Activated naive CD4-positive, alpha-beta T cell treated with anti-CD3 and anti-CD28 coated beads for 36 hours (primary cell): ENCODE measurements at places on chromosomes 13 and 19. TPM values are rescaled to one million over a fixed set of nuclear protein-coding genes. Genes with fewer than 3 reads are reported as not detected.
A peak's percentile ranks its signal among the peaks of the same experiment; 100 is the strongest.

DNA sequence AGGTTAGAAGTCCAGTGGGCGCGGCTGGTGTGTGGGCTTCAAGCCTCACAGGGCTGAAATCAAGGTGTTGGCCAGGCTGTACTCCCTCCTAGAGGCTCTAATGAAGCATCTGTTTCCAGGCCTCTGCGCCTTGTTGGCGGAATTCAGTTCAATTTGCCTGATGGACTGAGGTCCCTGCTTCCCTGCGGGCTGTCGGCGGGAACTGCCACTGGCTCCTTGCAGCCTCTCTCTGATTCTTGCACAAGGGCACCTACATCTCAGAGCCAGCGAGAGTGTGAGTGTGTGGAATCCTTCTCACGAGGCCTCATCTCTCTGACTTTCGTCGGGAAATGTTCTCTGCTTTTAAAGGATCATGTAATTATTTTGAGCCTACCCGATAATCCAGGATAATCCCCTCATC, 128.6 kb downstream of the DLEU7 start:
- DNase-seq: no peak
- no peaks in the 10 kb centered on the region for H3K36me3 ChIP-seq
- peaks cover 12% of the 10 kb centered on the region for H3K4me1 ChIP-seq
- H3K27ac ChIP-seq: no peak overlapping the region
- no peak overlapping the region for H3K4me3 ChIP-seq

Gene ASF1B
- 54.7 TPM for total RNA-seq

DNA sequence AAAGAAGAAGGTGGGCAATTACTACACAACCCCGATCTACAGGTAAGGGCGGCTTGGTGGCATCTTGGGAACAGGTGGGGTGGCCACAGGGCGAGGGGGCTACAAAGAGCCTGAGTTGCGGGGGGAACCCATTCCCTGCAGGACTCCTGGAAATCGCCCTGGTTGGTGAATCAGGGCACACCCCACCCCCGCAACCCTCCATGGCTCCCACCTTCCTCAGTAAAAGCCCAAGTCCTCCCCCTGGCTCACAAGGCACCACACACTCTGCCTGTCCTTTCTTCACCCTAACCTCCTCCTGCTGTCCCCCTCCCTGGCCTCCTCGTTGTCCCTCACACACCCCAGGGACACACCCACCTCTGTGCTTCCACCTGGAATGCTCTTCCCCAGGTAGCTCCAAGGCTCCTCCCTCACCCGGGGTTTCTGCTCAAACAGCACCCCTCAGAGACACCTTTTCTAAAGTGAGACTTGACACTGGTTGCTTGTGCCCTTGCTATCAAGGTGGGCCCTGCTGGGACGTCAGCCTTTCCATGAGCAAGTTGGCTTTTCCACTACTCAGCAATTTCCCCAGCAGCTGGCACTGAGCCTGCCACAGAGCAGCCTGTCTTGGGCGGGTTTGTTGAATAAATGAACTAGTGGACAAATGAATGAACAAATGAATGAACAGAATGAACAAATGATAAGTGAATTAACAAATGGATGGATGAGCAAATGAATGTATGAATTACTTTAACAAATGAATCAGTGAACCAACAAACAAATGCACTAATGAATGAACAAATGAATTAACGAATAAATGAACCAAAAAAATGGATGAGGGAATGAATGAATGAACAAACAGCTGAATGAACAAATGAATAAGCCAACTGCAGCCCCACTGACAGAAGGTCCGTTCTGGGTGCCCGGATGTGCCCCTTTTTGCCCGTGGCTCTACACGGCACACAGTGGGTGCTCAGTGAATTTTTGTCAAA, 6.2 kb upstream of the MRI1 start:
- no peaks in the 10 kb centered on the region for H3K27me3 ChIP-seq
- H3K4me3 ChIP-seq: no peak overlapping the region
- H3K4me1 ChIP-seq: peaks cover 2% of the 10 kb centered on the region
- H3K27ac ChIP-seq: no peak overlapping the region
- no peak for DNase-seq

DNA sequence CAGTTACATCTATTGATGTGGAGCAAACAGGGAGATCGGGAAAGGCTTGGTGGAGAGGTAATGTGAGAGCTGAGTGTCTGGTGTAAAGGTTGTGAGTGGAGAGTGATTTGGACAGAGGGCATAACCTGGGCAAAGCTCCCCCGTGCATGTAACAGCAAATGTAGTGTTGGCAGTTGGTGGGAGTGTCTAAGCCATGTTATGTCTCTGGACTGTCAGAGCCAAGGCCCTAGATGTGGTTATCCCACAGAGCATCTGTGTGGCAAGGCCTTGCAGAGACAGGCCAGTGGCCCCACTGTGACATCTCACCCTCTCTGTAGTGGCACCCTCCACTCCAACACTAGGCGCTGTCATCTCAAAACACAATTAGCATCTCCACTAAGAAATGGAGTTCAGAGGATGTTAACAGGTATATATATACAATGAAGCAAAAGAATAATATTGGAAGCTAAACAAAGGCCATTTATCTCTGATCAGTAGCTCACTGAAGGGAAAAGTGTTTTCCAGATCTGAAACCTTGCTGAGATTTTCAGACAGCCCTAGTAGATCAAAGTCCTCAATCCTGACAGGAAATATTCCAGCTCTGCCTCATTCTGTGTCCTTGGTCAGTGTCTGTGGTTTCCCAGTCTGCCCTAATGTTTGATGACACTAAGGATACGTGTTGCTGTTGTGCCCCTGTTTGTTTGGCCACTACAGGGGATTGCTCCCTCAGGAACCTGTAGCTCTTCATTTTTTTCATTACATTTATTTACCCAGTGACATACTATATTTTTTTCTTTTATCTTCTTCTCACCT, 20.2 kb downstream of the POLR1D start:
- peaks cover 19% of the 10 kb centered on the region for H3K36me3 ChIP-seq
- no peak overlapping the region for H3K27ac ChIP-seq
- no peak for DNase-seq
- H3K4me3 ChIP-seq: no peak overlapping the region

DNA sequence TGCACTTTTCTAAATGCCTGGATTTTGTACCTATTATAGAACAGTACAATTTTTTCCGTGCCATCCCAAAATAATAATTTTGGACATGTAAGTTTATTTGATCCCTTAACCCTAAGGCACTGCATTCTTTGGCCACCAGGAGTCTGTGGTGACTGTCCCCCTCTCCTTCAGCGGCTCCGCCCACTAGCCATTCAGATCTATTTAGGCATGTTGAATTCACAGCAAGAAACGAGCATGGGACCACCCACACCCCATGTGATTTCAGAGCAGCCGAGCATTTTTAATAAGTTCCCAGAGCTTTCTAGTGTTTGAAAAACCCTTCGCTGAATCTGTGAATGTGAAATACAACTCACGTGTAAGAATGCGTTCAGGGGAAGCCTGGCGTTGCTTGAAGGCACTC, 567.5 kb downstream of the MYO16 start:
- peaks cover 2% of the 10 kb centered on the region for H3K27me3 ChIP-seq
- no peaks in the 10 kb centered on the region for H3K4me1 ChIP-seq
- no peak overlapping the region for H3K4me3 ChIP-seq
- H3K36me3 ChIP-seq: no peaks in the 10 kb centered on the region
- H3K27ac ChIP-seq: no peak overlapping the region

Gene GEMIN7
- 15.4 TPM for total RNA-seq

- DNase-seq: peak; percentile 88
- no peak overlapping the region for H3K4me3 ChIP-seq
- H3K27me3 ChIP-seq: no peaks in the 10 kb centered on the region
- peaks cover 12% of the 10 kb centered on the region for H3K4me1 ChIP-seq
- no peak overlapping the region for H3K27ac ChIP-seq
- H3K36me3 ChIP-seq: peaks cover 5% of the 10 kb centered on the region
These were observed 3.5 kb downstream of the YJEFN3 start for GRCh38 chr19:19531951-19532805.

DNA sequence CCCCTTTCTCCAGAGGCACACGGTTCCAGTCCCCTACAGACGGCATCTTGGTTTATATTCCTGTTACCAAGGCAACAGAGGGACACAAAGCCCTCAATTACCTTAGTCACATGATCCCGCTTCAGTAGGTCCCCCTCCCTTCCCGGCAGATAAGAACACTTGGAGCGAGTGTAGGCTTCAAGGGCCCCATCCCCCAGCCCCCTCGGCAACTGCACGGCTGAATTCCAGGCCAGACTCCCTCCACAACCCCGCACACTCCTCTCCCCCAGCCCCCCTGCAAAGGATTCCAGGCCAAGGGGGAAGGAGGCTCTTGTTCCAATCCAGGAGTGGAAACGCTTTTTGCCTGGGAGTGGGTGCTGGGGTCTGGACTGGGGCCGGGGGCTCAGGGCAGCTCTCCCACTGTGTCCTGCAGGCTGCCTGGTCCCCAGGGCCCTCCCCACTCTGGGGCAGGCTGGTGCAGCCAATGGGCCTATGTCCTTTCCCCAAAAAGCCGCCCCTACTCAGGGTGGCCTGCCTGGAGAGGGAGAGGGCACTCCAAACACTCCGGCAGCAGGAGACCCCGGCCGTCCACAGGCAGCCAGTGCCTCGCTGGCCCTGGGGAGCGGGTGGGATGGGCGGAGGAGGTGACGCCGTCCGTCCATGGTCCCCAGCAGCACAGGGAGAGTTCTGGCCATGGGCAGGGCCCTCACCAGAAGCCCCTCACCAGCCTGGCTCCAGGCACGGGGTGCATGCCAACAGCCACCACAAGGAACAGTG, 62.6 kb downstream of the MLLT1 start:
- no peaks in the 10 kb centered on the region for H3K27me3 ChIP-seq
- H3K27ac ChIP-seq: no peak overlapping the region
- H3K4me1 ChIP-seq: no peaks in the 10 kb centered on the region
- no peak overlapping the region for H3K4me3 ChIP-seq
- DNase-seq: no peak
- peaks cover 2% of the 10 kb centered on the region for H3K36me3 ChIP-seq

DNA sequence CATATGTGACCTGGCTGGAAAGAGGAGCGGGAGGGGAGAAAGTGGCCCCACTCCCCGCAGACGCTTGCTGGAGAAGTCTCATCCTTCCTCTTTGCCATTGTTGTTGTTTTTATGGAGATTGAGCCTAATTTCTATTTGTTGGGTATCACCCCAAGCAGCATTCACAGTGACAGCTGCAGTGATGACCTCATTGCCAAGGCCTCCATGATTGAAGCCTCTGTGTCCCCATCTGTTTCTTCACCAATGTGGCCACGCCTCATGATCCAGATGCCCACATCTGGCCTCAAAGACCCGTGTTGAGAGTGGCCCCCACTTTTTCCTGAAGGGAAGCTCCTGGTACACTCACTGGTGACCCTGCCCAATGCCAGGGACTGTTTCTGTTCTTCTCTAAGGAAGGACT, 154.2 kb downstream of the SLC7A1 start:
- no peaks in the 10 kb centered on the region for H3K36me3 ChIP-seq
- H3K27me3 ChIP-seq: no peaks in the 10 kb centered on the region
- no peak overlapping the region for H3K4me3 ChIP-seq
- no peaks in the 10 kb centered on the region for H3K4me1 ChIP-seq
- no peak overlapping the region for H3K27ac ChIP-seq

DNA sequence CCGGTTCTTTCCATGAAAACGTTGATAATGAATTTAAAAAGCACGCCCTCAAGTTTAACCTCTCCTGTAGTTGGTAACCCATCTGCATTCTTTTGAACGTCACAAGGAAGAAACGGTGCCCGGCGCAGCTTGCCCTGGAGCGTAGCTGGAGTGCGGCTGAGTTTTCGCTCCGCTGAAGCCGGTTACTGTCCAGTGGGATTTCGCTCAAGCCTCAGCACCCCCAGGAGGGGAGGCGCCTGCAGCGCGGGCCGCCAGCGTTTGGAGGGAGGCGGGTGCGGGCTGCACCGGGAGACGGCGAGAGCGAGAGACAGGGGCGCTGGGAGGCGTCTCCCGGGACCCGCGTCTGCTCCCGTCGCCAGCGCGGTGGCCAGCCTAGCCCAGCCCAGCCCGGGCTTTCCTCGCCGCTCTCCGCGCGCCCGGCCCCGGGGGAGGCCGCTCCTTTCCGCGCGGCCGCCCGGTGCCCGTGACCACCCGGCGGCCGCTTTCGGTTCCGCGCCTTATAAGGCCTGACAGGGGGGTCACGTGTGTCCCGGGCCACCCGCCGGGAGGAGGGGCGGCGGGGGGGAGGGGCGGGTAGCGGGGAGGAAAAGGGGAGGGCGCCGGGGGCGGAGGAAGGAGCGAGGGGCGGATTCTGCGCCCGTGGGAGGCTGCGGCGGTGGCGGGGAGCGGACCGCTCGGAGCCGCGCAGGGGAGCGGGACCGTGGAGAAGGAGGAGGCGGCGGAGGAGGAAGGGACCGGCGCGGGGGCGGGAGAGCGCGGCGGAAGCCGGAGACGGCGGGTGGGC, 8.3 kb upstream of the DGKH start:
- H3K36me3 ChIP-seq: peaks cover 7% of the 10 kb centered on the region
- H3K27ac ChIP-seq: peak overlapping the region; percentile 73
- peak overlapping the region; percentile 78 for H3K4me3 ChIP-seq
- H3K4me1 ChIP-seq: peaks cover 20% of the 10 kb centered on the region
- peak; percentile 86 for DNase-seq
- H3K27me3 ChIP-seq: no peaks in the 10 kb centered on the region

Gene FBL
- total RNA-seq: 785 TPM

DNA sequence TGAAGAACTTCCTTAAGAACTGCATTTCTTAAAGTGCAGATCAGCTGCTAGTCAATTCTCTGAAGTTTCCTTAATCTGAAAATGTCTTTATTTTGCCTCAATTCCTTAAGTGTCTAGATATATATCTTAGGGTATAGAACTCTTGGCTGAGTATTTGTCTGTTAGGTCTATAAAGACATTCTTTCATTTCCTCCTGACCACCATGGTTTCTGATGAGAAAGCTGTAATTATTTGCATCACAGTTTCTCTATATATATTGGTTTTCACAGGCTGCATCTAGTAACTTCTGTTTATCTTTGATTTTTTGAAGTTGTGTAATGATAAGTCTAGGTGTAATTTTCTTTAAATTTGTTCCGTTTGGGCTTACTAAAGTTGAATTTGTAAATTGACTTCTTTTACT, 15.2 kb downstream of the NDFIP2 start:
- H3K4me1 ChIP-seq: peaks cover 87% of the 10 kb centered on the region
- no peak for DNase-seq
- no peak overlapping the region for H3K4me3 ChIP-seq
- no peak overlapping the region for H3K27ac ChIP-seq

GRCh38 chr13:37700887-37701286, 102.3 kb upstream of the POSTN start:
- no peak for DNase-seq
- no peaks in the 10 kb centered on the region for H3K4me1 ChIP-seq
- H3K27ac ChIP-seq: no peak overlapping the region

Gene ZFR2
- total RNA-seq: not detected

- peak overlapping the region; percentile 75 for H3K4me3 ChIP-seq
- peaks cover 10% of the 10 kb centered on the region for H3K36me3 ChIP-seq
- no peaks in the 10 kb centered on the region for H3K27me3 ChIP-seq
- DNase-seq: peak; percentile 99
These were observed 14.7 kb upstream of the ADGRE5 start for GRCh38 chr19:14366529-14366928.
